ENCODE measurements at places on chromosomes 1 and 21. TPM values are rescaled to one million over a fixed set of nuclear protein-coding genes. Genes with fewer than 3 reads are reported as not detected.

SMPDL3B gene
- total RNA-seq: not detected

MFAP2 gene
- 17.6 TPM for total RNA-seq

AMY2A gene
- total RNA-seq: not detected

C1orf115 gene
- 0.68 TPM for total RNA-seq
